ENCODE measurements at places on chromosomes 1 and 21.

GRCh38 chr1:107244709-107245500 lies 104.1 kb downstream of the NTNG1 start:
- no peak overlapping the region for H3K4me3 ChIP-seq
- no peaks in the 10 kb centered on the region for H3K36me3 ChIP-seq
- DNase-seq = no peak
- H3K27ac ChIP-seq = no peak overlapping the region
- H3K4me1 ChIP-seq = peaks cover 9% of the 10 kb centered on the region

DNA sequence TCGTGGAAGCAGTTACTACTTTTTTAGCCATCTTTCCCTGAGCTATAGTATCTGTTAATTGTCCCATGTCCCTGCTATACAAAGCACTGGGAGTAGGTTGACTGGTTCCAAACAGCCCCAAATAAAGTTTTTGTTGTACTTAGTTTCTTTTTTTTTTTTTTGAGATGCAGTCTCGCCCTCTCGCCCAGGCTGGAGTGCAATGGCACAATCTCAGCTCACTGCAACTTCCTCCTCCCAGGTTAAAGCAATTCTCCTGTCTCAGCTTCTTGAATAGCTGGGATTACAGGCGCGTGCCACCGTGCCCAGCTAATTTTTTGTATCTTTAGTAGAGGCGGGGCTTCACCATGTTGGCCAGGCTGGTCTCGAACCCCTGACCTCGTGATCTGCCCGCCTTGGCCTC lies 3.3 kb downstream of the NCSTN start:
- no peak for DNase-seq
- H3K4me3 ChIP-seq = no peak overlapping the region
- no peaks in the 10 kb centered on the region for H3K27me3 ChIP-seq
- peaks cover 15% of the 10 kb centered on the region for H3K36me3 ChIP-seq

GRCh38 chr1:47725000-47725473 lies 272.1 kb downstream of the TRABD2B start:
- H3K27ac ChIP-seq = no peak overlapping the region
- peaks cover 26% of the 10 kb centered on the region for H3K4me1 ChIP-seq

DNA sequence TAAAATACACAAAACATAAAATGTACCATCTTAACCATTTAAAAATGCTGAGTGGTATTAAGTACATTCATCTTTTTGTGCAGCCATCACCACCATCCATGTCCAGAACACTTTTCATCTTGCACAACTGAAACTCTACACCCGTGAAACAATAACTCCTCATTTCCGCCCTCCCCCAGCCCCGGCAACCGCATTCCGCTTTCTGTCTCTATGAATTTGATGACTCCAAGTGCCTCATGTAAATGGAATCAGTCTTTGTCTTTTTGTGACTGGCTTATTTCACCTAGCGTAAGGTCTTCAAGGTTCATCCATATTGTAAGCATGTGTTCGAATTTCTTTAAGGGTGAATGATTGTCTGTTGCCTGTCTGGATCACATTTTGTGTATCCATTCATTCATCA lies 37.2 kb downstream of the SCCPDH start:
- H3K36me3 ChIP-seq = peaks cover 26% of the 10 kb centered on the region
- no peak overlapping the region for H3K27ac ChIP-seq
- no peak for DNase-seq
- H3K27me3 ChIP-seq = no peaks in the 10 kb centered on the region

GRCh38 chr1:228989992-228990827 lies 254.9 kb downstream of the RHOU start:
- no peak overlapping the region for H3K4me3 ChIP-seq
- H3K27ac ChIP-seq = no peak overlapping the region
- DNase-seq = peak; percentile 75
- peaks cover 20% of the 10 kb centered on the region for H3K4me1 ChIP-seq

- no peak for DNase-seq
- no peak overlapping the region for H3K27ac ChIP-seq
- no peaks in the 10 kb centered on the region for H3K27me3 ChIP-seq
- H3K4me3 ChIP-seq = no peak overlapping the region
Observed at GRCh38 chr1:232211149-232211548, 418.8 kb downstream of the SIPA1L2 start.

Data from common myeloid progenitor, CD34-positive (primary cell).